Activated T-helper 17 cell treated with anti-CD3 and anti-CD28 coated beads, Interleukin-2, amount 50 U/mL, for 72 hours (primary cell): ENCODE measurements at places on chromosomes 11 and 22. TPM values are rescaled to one million over a fixed set of nuclear protein-coding genes. Genes with fewer than 3 reads are reported as not detected.

Gene RRAS2
- total RNA-seq = 41.0 TPM

Gene ABCC8
- total RNA-seq = not detected

Gene CCDC157
- 0.50 TPM for total RNA-seq

Gene MYOD1
- not detected for total RNA-seq

Gene MEI1
- 39.8 TPM for total RNA-seq

Gene PGA4
- not detected for total RNA-seq

Gene TRIM22
- total RNA-seq = 159 TPM

Gene CCDC73
- 0.09 TPM for total RNA-seq

Gene MMP12
- not detected for total RNA-seq

Gene NCR3LG1
- total RNA-seq = 0.95 TPM

Gene SLC29A2
- 9.1 TPM for total RNA-seq

Gene SLN
- not detected for total RNA-seq

Gene GRM5
- total RNA-seq = not detected

Gene MPZL3
- 111 TPM for total RNA-seq
